ENCODE measurements at places on chromosomes 2 and 18.

DNA sequence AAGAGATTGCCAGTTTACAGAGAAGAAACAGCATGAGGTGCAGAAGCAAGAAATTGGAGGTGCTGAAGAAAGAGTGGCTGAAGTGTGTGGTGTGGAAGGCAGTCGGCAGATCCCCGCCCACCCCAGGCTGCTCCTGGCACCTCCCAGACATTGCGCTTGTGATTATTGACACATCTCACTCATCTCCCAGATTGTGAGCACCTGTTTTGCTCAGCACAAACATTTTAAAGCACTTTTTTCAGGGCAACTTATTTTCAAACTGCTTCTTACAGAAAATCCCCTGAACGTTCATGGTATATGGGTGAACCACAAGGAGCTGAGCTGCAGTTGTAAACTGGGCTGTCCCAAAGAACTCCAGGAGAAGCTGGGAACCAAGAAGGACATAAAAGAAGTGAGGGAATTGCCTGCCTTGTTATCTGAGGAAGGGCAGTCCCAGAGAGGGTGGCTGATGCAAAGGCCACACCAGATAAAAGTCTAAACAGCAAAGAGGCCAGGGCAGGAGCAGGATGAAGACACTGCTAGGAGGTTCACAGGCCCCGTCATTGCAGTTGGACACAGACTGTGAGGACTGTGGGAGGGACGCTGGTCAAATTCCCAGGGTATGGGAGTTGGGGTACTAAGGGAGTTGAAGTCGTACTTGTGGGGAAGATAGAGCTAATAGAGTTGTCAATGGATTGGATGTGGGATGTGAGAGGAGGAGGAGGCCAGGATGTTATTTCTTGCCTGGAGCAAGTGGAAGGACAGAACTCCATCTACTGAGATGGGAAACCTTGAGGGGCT, 65.1 kb downstream of the INPP4A start:
- DNase-seq: no peak

- no peak for DNase-seq
These were observed 189.8 kb downstream of the RBM43 start for GRCh38 chr2:151071906-151072305.

DNA sequence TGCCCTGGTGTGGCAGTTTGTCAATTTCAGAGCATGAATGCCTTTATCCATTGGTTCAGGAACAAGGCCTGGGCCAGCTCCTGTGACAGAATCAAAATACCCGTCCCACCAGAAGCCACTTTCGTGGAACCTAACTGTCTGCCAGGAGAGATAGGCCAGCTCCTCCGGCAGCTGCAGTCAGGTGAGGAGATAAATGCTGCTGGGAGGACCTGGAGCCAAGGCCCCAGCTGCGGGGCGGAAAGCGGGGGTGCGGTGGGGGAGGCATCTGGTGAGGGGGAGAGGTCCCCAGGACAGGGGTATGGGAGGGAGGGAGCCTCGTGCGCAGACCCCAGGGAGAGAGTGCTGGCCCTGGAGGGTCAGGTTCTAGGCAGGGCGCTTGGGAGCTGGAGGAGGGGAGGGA, 4.4 kb upstream of the ASB1 start:
- DNase-seq: no peak

DNA sequence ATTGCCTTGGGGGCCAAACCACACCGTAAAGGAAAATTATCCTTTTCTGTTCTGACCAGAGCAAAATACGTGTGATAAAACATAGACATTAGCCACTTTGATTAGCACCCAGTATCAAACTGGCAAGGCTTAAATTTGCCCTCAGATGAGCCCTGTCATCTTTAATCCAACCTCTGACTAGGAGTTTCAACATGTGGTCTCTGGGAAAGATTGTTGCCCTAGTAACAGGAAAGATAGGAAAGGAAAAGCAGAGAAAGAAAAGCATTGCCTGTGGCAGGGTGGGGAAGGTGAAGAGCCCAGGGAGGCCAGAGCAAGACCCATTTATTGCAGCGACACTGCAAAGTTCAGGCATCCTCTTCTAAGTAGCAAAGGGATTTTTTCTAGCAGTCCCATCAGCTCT, 181.5 kb upstream of the SCN7A start:
- DNase-seq: no peak

DNA sequence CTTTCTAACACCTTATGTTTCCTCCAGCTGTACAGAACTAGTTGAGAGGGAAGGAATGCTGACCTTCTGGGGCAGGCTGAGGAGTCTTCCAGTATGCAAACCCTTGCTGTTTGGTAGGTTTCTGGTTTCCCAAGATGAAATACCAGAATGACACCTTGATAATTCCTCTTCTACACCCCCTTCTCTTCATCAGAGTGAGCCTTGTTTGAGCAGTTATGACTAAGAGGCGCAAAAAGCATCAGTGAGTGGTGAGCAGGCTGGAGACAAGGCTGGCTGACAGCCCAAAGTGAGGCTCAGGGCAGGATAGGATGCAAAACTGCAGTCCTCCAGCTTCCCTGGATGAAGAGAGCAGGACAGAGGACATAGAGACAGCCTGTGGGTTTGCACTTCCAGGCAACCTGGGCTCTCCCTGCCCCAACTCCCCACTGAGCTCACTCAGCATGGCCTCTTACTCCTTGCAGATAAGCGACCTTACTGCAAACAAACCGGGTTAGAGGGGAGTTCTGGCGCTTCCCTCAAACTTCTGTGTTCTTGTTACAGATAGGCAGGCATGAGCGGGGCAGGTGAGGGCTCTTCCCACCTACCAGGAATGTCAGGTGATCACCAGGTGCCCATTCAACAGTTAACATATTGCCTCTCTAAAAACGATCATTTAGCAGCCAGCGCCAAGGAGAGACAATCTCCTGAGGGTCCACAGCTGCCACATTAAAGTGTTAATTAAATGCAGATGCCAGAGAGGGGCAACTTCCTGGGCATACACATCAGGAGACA, 5.4 kb downstream of the MPPE1 start:
- no peak for DNase-seq

GRCh38 chr2:106638043-106638442, 150.9 kb downstream of the CD8B2 start:
- DNase-seq: no peak

DNA sequence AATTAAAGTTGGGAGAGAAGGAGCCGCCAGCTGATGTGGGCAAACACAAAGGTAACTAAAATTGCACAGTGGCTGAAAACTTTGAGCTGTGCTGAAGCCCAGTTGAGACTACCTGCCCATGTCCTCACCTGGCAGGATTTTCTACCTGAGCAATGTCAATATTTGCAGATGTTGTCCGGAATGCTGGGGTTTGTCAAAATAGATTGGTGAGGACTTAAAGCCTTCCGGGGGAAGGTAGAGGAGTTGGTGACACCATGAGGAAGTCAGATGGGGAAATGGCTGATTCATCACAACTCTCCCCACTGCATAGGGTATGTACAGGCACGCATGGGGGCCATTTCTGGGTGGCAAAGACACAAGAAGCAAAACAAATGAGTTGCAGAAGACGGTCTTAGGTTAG, 114.9 kb downstream of the ALK start:
- no peak for DNase-seq

- no peak for DNase-seq
These were observed 15.9 kb upstream of the HAAO start for GRCh38 chr2:42808301-42808700.

DNA sequence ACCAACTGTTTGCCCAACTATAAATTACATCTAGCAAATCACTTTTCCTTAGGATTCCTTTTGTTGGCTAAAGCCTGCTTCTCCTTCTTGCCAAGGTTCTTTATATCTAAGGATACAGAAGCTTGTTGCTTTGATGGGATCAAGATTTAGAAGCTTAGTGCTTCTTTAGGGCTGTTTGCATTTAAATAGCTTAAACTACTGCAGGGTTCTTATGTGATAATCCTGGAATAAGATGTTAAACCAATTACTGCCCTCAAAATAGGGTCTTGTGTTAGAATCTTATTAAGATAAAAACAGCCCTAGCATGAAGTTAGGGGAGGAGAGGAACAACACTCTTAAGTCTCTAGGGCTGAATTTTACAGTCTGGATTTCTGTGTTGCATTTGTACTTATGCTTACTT, 64.2 kb downstream of the KIF5C start:
- no peak for DNase-seq

DNA sequence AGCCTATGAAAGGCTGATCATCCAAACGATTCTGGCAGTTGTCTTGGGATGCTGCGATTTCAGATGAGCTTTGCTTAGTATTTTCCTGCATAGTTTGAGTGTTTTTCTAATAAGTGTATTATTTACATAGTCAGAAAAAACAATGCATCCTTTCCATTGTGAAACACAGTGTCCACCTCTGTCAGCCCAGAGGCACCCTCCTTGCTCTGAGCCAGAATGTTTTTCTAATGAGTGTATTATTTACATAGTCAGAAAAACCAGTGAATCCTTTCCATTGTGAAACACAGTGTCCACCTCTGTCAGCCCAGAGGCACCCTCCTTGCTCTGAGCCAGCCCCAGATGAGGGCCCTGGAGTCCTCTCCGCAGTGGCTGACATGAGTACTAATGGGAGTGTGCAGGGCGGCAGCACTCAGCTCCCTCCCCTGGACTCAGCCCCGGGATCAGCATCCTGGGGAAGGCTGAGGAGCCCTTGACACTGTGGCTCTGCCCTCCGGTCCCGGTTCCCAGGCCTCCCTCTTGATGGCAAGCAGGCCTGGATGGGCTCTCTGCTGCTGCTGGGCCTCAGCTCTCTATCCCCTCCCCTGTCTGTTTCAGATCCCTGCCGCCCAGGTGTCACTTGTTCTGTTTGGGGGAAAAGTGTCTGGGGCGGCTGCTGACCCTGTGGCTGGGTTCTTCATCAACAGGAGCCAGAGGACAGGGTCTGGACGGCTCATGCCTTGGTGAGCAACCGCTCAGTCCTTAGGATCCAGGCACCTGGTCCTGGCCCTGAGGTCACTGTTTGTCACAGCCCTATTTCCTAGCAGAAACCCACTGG, 5.9 kb downstream of the MFSD2B start:
- DNase-seq: no peak

DNA sequence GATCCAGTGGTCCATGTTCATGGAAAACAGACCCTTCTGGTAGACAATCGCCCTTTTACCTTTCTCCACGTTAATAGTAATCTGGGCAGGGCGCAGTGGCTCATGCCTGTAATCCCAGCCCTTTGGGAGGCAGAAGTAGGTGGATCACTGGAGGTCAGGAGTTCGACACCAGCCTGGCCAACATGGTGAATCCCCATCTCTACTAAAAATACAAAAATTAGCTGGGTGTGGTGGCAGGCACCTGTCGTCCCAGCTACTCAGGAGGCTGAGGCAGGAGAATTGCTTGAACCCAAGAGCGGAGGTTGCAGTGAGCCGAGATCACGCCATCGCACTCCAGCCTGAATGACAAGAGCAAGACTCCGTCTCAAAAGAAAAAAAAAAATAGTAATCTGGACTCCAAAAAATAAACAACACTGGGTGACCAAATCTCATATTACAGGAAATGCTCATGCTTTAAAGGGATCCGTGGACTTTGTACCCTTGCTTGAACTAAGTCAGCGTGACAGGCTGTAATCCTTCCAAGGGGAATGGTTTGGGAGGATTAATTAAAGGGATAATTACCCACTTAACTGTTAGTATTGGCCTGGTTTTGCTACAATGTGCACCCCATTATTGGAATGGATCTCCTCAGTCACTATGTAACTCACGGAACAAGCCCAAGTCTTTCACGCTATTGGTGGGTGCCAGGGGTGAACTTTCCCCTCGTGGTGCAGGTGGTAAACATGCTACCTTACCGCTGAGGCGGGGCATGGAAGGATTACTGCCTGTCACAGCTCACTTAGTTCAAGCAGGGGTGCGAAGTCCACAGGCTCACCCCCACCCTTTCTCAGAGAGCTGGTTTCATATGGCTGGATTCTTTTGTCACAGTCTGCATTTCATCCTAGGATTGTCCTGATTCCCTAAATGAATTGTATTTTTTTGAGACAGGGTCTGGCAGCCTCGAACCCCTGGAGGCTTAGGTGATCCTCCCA, 36.7 kb downstream of the PROC start:
- DNase-seq: no peak

DNA sequence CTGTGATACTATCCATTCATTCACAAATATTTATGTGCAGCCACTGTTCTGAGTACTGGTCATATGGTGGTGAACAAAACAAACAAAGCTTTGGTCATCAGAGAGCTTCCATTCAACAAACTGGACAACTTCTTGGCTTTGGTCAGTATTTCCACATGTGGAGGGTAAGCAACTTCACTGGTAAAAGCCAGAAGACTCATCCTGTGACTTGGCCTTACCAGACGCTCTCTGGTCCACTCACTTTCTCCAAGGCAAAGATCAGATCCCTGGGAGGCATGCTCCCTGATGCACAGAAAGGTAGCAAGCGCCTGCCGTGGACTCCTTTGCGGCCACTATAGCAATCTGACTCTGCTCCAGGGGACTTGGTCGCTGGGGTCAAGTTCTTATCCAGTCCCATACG, 179.5 kb downstream of the EN1 start:
- no peak for DNase-seq

DNA sequence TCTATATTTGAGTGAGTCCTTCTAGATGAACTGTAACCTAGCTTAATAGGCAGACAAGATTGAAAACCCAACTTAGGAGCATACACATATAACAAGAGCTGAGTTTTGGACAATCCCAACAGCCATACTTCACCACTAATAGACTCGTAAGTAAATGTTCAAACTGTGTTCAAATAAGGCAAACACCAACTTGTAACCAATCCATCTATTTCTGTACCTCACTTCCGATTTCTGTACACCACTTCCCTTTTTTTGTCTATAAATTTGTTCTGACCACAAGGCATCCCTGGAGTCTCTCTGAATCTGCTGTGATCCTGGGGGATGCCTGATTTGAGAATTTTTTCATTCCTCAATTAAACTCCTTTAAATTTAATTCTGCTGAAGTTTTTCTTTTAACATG, 1149.1 kb upstream of the NRXN1 start:
- DNase-seq: no peak

DNA sequence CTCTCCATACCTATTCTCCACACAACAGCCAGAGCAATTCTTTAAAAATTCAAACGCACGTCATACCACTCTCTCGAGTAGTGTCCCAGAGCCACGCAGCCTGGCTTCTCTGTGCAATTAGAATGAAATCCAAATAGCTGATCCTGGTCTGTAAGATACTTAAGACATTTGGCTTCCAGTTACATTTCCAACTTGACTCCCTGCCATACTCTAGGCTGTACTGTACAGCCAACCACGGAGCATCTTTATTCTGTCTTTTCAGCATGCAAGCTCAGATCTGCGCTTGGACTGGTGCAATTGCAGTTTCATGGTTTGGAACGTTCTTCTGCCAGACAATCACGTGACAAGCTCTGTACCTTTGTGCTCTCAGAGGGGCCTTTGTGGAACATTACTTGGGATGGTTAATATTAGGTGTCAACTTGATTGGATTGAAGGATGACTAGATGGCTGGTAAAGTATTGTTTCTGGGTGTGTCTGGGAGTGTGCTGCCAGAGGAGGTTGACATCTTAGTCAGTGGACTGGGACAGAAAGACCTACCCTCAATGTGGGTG, 325.6 kb downstream of the SOX11 start:
- no peak for DNase-seq

DNA sequence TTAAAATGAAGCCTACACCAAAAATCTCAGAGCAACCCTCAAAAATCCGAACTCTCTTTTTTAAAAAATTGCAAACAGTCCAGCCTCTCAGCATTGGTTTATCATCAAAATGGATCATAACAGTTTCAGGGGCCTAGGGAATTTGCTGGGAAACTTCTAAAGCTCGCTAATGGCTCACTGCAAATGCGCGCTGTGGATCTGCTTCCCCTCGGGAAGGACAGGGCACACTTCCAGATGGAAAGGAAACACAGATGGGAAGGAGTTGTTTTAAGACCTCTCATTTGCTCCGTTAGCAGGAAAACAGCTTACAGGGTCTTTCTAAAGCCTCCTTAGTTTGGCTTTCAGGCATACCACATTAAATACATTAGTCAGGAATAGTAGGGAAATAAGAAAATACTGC, 27.2 kb downstream of the FECH start:
- no peak for DNase-seq

- no peak for DNase-seq
These were observed 298.6 kb upstream of the CDH20 start for GRCh38 chr18:61034580-61034979.

Data from CD4-positive, alpha-beta T cell treated with Interleukin-21 for 1 hour (primary cell).